Memory B cell (primary cell): ENCODE measurements at places on chromosomes 5 and 9.

DNA sequence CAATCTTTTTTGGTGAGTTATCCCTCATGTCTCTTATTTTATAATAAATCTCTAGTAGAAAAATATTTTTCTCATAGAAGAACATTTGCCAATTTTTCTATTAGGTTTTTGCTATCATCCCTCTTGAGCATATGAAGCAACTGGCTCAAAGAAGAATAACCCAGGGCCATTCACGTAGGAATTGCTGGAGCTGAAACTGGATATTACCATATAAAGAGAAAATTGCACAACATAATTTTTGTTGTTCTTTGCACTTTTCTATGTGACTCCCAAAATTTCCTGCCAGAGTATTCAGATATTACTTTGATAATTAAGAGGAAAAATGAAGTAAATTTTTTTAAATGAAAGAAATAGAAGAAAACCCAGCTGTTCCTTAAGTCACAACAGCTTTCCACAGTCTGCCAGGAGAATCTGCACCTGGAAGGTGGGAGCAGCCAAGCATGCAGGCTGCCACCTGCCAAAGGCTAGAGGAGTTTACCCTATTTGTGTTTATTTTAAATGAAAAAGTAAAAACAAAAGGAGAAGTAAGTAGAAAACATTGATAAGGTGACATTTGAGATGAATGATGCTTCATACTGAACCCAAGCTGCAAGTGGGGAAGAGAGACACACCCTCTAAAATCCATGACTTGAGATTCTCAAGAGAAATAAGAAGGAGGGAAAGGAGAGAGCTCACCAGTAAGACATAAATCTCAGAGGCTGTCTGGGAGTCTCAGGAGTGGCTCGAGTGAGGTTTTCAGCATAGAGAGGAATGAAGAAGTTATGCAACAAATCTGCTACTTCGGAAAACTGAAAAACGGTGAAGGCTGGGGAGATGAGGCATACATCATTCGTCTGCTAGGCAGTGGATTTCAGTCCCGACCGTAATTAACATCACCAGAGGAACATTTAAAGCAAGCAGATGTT is 31.5 kb upstream of the FREM1 start:
- no peak for DNase-seq

DNA sequence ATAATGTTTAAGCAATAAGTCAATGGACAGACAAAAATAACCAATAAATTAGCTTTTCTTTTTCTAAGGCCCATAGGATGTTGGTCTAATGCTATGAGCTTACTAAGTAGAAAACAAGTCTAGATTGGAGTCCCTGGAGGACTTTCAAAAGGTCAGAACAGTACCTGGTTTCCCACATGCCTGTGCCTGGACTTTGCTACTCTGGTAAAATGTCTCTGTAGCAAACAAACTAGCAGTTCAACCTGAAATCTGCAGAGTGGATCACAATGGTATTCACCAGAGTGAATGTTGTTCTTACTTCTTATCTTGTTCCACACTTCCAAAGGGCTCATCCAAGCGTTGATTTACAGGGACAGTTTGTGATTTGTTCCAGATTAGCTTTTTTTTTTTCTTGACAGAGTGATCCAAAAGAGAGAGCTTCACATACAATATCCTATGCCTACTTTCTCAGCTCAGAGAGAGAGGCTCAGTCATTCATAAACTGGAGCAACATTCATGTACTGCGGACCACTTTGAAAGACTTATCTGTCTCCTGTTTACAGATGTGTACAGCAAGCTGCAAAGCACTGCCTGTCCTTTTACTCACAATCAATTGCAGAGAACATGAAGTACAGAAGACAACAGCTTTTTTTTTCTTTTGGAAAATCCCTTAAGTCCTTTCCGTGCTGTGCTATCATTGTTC is 466.1 kb downstream of the SPATA31D1 start:
- no peak for DNase-seq

DNA sequence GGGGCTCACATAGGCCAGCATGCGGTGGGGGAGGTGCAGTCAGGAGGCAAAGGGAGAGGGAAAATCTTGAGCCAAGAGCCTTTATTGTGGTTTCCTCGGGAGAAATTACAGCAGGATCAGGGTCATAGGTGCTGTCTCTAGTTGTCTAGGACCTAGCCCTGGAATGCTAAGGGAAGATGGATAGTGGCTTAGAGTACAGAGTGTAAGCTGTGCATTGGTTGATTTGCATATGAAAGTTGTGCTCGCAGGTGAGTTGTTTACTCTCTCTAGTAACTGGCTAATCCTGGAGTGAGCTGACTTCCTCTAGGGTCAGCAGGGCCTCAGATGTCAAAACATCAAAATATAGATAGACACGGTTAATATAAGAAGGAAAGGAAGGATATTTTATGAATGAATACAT is 877.7 kb downstream of the TLE4 start:
- no peak for DNase-seq

GRCh38 chr5:56737002-56737621 is 78.2 kb upstream of the MAP3K1 start:
- DNase-seq, result no peak

DNA sequence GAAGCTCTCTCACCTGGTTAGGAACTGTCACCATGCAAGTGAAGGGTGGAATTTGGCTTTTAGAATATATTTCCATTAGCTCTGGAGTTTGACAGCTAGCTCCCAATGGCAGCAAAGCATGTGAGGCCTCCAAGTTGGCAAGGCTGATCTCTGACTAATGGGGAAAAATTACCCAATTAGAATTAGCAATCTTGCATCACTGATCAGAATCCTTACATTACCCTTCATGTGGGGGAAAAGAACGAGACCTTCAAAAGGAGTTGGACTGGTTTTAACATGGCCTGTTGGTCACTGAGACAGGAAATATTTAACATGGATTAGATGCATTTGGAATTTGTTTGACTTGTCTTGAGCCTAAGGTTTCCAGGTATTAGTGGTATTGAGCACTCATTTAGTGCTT is 192.3 kb upstream of the GDNF start:
- no peak for DNase-seq

DNA sequence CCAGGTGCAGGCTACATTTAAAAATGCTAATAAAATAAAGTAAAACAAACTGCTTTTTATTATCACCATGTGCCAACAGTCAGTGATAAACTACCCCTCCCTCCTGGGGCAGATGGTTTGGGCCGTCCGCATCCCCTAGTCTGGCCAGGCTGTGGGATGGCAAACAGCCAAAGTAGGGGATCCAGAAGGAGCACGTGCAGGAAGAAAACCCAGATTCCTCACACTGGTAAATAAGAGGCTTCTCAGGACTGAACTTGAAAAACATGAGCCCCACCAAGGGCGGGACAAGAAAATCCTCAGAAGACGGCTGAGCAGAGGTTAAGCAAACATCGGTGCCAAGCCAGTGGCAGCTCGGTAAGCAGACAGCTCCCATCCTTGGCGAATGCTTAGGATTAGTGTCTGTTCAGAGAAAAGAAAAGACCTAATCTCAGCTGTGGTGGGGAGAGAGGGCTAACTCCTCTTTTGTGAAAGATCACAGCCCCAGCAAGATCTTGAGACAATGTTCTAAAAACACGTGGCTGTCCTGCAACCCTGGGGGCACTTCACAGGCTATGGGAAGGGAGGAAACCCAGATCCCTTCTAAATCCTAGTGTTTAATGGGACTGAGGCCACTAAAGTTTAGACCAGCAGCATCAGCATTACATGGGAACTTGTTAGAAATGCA is 46.5 kb upstream of the GDNF start:
- DNase-seq, result no peak

GRCh38 chr9:134051319-134051718 is 16.5 kb downstream of the BRD3 start:
- DNase-seq, result no peak

GRCh38 chr9:110427497-110428104 is 89.9 kb upstream of the TXNDC8 start:
- DNase-seq, result no peak

DNA sequence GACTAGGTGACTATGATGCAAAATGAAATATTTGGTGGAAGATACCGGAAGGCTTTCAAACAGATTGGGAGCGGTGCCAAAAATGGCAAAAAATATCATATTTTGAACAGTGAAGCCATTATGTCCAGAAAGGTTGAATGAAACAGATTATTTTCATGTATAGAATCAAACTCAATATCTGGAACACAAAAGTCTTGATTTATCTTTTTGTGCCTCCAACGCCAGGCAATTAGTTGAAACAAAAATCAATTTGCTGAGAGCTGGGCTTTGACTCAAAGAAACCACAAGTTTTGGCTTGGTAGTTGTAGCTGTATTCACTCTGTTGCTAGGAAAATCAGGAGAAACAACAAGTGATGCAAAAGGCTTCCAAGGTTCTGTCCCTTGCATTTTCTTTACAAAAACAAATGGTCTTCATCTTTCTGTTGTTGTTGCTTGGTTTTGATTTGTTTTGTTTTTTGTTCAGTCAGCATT is 421.7 kb upstream of the TYRP1 start:
- DNase-seq, result no peak

GRCh38 chr5:2223303-2223702 is 340.6 kb upstream of the IRX4 start:
- no peak for DNase-seq

DNA sequence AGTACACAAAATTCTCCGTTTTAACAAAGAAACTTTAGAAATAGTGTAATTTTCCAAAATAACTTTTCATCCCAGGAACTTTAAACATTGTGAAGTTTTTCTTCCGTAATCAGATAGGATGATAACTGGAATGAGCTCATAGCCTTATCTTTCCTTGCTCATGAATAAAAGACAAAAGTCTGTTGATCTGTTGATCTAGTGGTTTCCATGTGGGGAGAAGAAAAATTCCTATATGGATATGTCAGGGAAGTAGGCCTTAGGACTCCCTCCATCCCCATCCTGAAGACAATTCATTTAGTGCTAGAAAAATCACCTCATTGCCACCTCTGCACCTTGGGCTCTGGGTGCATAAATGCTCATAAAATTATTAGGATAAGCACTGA is 266.6 kb downstream of the SMARCA2 start:
- DNase-seq, result no peak

DNA sequence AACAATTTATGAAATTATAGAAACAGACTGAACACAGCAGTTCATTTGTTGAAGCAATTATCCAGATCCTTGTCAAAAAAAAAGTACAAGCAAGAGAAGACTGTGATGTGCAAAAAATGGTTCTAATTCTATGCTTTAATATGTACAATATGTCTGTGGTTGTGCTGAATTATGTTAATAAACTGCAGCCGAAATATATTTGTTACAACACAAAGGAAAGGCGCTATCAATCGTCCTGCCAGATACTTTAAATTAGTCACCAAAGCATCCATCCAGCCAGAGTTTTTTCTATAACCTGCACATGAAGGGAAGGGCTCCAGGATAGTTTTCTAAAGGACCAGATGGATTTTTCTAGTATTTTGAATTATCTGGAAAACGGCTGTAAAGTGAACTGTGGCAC is 259.5 kb downstream of the BNC2 start:
- no peak for DNase-seq

DNA sequence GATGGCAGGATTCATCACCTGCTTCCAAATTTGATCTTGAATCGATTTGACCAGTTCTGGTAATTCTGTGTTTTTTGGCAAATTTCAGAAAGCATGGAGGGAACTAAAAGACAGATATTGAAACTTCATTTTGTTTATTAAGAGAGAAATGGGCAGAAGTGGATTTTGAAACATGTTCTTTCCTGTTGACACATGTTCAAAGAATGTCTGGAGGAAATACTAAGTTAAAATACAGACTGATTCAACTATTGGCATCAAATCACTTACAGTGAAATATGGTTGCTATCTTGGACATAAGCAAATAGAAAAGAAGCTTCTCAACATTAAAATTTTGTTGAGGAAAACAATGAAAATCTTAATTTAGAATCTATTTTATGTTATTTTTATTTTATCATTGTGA is 19.3 kb upstream of the GZMK start:
- no peak for DNase-seq

GRCh38 chr9:90872835-90873294 is 71.2 kb downstream of the SYK start:
- no peak for DNase-seq

DNA sequence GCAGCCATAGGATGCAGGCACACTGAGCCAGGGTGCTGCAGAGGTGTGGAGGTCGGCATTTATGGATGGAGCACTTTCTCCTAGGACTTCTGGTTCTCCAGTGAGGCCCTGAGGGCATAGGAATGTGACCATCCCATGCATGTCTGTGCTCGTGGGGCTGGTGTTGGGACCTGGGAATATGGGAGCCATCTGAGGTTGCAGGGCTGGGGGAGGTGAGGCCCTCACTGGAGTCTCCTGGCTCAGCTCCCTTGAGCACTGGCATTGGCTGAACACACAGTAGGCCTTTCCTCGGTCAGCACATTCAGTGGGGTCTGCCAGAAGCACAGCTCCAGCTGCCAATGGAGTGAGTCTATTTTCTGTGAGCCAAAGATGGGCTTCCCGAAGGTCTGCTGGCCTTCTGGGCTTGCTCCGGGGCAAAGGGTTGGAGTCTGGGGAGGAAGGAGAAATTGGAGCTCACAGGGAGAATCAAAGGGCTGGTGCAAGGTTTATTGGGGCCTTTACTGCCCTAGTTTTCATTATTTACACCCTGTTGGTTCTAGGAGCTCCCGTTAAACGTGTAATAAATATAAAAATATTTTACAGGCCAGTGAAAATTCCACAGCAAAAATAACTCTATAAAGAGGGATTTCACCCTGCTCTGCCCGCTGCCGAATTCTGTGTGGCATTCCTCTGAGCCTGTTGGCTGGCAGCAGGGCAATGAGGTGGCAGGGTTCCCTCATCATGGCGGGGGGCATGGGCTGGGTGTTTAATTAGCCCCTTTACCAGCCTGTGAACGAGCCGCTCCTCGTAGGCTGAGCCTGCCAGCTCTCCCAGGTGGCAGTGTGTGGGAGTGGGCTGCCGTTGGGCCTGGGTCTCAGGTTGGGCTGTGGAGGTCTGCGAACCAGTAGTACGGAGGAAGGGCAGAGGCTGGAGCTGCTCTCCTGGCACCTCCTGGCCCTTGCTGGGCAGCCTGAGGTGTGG is 31.6 kb upstream of the PITX1 start:
- no peak for DNase-seq

DNA sequence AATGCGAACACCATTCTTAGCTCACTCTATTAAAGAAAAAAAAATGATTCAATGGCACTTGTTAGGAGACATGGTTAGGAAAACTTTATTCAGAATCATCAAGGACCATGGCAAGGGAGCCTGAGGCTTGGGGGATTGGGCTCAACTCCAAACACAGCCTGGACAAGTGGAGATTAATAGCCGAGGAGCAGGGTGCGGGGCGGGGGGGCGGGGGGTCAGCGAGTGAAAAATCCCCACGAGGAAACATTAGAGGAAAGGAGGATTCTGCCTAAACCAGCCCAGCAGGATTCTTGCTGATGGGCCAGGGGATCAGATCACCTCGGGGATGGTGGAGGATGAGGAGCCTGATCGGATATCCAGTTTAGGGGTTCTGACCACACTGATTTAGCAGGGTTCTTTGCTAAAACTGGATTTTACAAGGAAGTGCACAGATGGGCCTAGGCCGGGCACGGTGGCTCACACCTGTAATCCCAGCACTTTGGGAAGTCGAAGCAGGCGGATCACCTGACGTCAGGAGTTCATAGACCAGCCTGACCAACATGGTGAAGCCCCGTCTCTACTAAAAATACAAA is 24.4 kb upstream of the FIBCD1 start:
- no peak for DNase-seq

- DNase-seq, result no peak
Measured at GRCh38 chr5:76983468-76983867, 30.6 kb downstream of the CRHBP start.

GRCh38 chr9:36881743-36882441 is 152.2 kb downstream of the PAX5 start:
- DNase-seq, result no peak
